Common myeloid progenitor, CD34-positive (primary cell): ENCODE measurements at places on chromosomes 7 and 10.
A peak's percentile ranks its signal among the peaks of the same experiment; 100 is the strongest.

- H3K4me3 ChIP-seq = no peak overlapping the region
- H3K36me3 ChIP-seq = no peaks in the 10 kb centered on the region
- H3K27me3 ChIP-seq = no peaks in the 10 kb centered on the region
- no peak overlapping the region for H3K27ac ChIP-seq
Observed at GRCh38 chr7:36739351-36739750, 15.1 kb upstream of the AOAH start.

GRCh38 chr7:94700926-94701554, 45.1 kb upstream of the SGCE start:
- DNase-seq = no peak
- H3K4me3 ChIP-seq = no peak overlapping the region
- no peaks in the 10 kb centered on the region for H3K36me3 ChIP-seq
- H3K27me3 ChIP-seq = no peaks in the 10 kb centered on the region
- no peak overlapping the region for H3K27ac ChIP-seq

- H3K36me3 ChIP-seq = no peaks in the 10 kb centered on the region
- DNase-seq = no peak
- H3K4me3 ChIP-seq = no peak overlapping the region
- no peaks in the 10 kb centered on the region for H3K4me1 ChIP-seq
- peaks cover 13% of the 10 kb centered on the region for H3K27me3 ChIP-seq
Observed at GRCh38 chr10:509361-510102, 179.9 kb downstream of the DIP2C start.

GRCh38 chr7:44408596-44408995, 81.9 kb downstream of the NUDCD3 start:
- DNase-seq = no peak
- no peak overlapping the region for H3K27ac ChIP-seq
- H3K4me1 ChIP-seq = no peaks in the 10 kb centered on the region
- no peak overlapping the region for H3K4me3 ChIP-seq

- H3K27ac ChIP-seq = no peak overlapping the region
- DNase-seq = no peak
- H3K4me1 ChIP-seq = no peaks in the 10 kb centered on the region
- no peaks in the 10 kb centered on the region for H3K27me3 ChIP-seq
Observed at GRCh38 chr10:33841678-33842077, 507.2 kb upstream of the NRP1 start.

DNA sequence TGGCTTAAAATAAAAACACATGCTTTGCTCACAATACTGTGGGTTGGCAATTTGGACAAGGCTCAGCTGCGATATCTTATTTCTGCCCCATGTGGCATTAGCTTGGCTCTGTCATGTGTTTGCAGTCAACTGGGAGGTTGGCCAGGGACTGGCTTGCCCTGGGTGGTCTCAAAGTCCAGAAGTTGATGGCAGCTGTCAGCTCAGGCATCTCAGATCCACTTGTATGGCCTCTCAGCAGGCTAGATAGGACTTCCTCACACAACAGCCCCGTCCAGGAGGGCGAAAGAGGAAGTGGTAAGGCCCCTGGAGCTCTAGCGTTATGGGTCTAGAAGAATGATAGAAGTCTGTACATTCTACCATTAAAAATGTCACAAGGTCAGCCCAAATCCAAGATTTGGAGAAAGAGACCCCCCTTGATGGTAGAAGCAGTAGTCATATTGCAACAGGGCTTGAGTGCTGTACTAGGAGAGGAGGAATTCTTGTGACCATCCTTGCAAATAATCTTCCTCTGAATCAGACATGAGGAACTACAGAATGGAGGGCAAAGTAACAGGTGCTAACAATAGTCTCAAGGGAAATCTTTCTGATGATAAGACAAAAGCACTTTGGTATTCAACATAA, 166.2 kb downstream of the FAM107B start:
- H3K27ac ChIP-seq = no peak overlapping the region
- DNase-seq = peak; percentile 59
- H3K27me3 ChIP-seq = peaks cover 4% of the 10 kb centered on the region
- no peaks in the 10 kb centered on the region for H3K36me3 ChIP-seq
- peaks cover 35% of the 10 kb centered on the region for H3K4me1 ChIP-seq

DNA sequence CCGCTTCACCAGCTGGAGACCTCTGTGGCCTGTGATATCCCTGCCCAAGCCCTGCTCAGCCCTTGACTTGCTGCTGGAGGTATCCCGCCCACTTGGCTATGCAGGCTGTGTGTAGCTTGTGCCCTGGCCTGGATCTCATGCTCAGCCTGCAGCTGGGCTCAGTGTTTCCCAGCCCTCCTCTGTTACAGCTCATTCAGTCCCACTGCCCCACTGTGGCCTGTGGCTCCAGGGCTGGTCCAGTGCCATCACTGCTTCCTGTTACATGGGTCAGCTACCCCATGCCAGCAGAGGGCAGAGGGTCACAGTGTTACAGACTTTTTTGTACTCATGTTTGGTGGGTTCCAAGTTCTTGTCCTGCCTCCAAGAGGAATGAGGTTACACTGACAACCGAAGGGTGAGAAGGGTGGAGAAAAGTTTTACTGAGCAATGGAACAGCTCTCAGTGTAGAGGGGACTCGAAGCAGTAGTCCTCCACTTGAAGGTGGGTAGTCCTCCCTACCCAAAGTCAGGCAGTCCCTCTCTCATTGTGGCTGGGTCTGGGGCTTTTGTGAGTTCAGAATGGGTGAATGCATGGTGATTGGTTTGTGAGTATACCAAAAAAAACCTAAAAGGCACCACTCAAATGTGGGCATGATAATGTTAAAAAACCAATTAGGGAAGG, 100.4 kb downstream of the ANKRD7 start:
- H3K27ac ChIP-seq = no peak overlapping the region
- H3K4me1 ChIP-seq = no peaks in the 10 kb centered on the region

- H3K4me3 ChIP-seq = no peak overlapping the region
- H3K4me1 ChIP-seq = peaks cover 12% of the 10 kb centered on the region
- H3K27me3 ChIP-seq = no peaks in the 10 kb centered on the region
- H3K36me3 ChIP-seq = peaks cover 90% of the 10 kb centered on the region
- no peak for DNase-seq
Observed at GRCh38 chr7:5226921-5227785, 37.1 kb downstream of the WIPI2 start.

DNA sequence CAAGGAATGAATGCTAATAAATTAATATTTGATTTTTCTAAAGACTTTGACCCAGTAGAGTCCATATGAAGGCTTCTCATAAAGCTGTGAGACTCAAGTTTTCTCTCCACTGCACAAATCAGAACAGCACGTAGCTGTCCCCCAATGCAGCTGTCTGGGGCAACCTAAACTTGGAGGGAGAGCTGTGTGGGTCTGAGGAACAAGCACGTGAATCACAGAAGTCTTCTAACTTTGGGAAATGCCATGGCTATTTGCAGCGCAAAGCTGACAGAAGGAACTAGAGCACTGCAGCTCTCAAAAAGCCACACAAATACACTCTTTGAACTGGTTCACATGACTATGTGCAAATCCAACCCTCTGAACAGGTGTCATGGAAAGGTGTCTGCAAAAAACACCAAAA, 47.9 kb downstream of the COL1A2 start:
- H3K4me3 ChIP-seq = no peak overlapping the region
- H3K36me3 ChIP-seq = no peaks in the 10 kb centered on the region
- no peaks in the 10 kb centered on the region for H3K4me1 ChIP-seq
- no peaks in the 10 kb centered on the region for H3K27me3 ChIP-seq
- DNase-seq = no peak
- H3K27ac ChIP-seq = no peak overlapping the region

DNA sequence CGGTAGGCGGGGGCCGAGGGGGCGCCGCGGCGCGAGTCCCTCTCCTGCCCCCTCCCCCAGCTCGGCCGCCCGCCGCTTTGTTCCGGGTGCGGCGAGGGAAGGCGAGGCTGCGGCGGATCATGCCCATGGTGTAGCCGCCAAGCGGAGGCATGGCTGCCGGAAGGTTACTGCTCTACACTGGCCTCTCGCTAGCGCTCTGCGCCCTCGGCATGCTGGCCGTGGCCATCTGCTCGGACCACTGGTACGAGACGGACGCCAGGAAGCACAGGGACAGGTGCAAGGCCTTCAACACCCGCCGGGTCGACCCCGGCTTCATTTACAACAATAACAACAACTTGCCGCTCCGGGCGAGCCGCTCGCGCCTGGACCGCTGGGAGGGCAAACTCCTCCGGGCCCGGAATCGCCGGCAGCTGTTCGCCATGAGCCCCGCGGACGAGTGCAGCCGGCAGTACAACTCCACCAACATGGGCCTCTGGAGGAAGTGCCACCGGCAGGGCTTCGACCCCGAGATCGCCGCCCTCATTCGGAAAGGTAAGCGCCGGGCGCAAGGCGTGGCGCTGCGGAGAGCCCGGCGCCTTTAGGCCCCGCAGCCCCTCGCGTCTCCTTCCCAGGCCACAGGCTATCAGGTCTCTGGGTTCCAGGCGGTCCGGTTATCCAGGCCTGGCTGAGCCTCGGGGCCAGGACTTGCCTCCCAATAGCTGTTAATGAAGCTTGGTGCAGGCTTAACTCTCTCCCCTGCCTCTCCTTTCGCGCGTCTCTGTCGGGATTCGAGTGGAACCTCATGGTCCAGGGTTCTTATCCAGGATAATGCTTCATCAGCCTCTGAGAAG, 513 bp downstream of the TMEM178B start:
- peaks cover 37% of the 10 kb centered on the region for H3K27me3 ChIP-seq
- peaks cover 37% of the 10 kb centered on the region for H3K4me1 ChIP-seq
- no peak overlapping the region for H3K27ac ChIP-seq
